ENCODE measurements at places on chromosomes 5 and 9. TPM values are rescaled to one million over a fixed set of nuclear protein-coding genes. Genes with fewer than 3 reads are reported as not detected.

DNA sequence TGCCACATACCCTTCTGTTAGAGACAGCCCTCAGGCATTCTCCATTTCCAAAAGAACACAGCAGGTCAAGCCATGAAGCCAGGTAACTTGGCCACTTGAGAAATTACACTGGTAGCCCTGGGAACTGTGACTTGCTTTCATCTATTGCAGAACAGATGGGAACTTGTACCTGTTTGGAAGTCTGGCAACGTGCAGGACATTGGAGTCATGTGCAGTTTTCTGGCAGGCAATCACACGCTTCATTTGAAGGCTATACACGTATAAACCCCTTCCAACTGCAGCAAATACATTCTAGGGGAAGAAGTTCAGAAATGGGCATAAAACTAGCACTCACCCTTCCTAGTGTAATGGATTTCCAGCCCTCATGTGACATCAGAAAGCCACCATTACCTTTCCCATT lies 54.0 kb downstream of the WDR41 start:
- no peak for DNase-seq

DNA sequence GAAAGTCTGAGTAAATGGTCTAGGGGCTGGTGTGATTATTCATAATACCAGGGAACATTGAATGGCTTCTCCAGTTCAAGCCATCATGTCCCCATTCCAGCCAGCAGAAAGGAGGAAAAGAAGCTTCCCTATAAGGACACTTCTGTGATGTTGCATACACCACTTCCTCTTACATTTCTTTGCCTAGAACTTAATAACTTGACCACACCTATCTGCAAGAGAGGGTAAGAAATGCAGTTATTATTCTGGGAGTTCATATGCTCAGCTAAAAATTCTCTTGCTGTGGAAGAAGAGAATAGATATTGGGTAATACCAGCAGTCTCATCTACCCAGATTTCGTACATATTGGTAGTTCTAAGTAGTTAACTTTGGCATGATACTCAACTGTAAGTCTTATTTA lies 166.1 kb downstream of the SLC28A3 start:
- DNase-seq, result no peak

GRCh38 chr9:137316012-137316981 lies 14.2 kb upstream of the NRARP start:
- no peak for DNase-seq

DNA sequence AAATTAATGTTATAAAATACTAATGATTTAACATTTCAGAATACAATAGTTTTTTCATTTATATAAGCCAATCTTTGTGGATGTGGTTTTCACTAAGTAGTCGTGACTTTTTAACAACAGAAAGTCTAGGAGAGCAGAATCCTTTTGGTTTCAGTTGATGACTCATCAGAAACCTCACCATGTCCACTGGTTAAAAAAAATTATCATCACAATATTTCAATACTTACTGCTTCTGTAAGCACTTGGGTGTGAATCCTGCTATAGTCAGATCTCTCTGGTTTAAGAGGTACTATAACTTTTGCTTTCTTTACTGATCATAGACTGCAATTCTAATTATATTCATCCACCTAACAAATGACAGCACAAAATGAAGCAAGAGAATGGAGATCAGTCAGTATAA lies 77.2 kb downstream of the MRPS30 start:
- DNase-seq, result no peak

DNA sequence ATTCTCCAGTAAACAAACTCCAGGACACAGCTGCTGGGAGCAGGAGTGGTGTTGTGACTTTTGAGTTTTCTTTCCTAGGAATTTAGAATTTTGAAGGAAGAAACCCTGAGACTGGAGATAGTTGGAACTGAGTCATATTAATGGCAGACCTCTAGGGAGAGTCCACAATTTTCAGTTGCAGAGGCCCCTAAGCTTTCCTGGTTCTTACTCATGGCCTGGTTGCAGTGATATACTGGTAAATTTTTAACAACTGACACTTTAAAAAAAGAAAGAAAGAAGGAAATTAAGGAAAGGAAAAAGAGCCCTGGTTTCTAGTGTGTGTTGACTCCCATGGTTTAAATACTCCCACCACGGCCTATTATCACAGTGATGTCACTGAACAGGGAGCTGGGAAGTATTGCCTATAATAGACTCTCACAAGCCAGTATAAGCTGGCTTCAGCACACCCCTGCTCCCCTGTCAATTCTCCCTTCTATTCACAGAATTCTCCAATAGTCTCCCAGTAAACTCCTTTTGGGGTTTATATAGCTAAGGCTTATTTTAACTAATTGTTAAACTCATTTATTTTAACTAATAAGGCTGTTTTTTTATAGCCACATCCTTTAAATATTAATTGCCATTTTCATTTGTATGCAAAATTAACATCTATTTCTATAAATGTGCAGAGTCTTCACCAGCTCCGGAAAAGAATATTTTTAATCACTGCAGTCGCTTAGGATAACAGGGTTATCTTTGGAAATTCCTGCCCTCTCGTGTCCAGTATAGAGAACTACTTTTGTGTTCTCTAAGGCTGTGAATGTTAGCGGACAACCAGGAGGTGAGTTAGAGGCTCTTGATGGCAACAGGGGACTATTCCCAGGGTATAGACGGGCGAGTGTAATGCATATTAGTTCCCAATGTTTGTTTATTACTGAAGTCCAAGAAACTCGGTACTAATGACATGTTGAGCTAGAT lies 59.7 kb downstream of the GGTA1 start:
- no peak for DNase-seq

IL13 gene
- not detected for total RNA-seq

NR2F1 gene
- 411 TPM for total RNA-seq

DNA sequence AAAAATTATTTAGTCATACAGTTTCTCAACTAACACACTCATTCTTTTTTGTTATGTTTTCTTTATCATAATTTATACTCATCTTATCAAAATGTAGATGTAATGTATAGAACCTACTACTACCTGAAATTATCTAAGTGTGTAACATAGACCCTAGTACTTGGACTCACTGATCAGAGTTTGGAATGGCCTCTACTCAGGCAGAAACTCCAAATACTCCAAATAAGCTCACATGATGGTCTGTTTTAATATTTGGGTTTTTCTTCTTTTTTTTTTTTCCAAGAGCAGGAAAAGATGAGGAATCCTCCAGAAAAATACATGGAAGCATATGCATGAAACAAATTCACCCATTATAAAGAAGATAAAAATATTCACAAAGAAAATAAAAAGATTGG lies 126.3 kb downstream of the PDE4D start:
- DNase-seq, result no peak

- no peak for DNase-seq
Measured at GRCh38 chr5:54570916-54571315, 53.4 kb downstream of the SNX18 start.
